Fibroblast of lung (primary cell): ENCODE measurements at places on chromosomes 13 and 19. TPM values are rescaled to one million over a fixed set of nuclear protein-coding genes. Genes with fewer than 3 reads are reported as not detected.

FAM216B gene
- not detected in 2 replicates for polyA plus RNA-seq

GRCh38 chr19:31261019-31261602 lies 88.1 kb downstream of the TSHZ3 start:
- H3K36me3 ChIP-seq = no peaks in the 10 kb centered on the region
- peak overlapping the region; percentile 3 for H3K4me3 ChIP-seq
- DNase-seq = no peak
- H3K27me3 ChIP-seq = no peaks in the 10 kb centered on the region
- H3K27ac ChIP-seq = no peak overlapping the region

GRCh38 chr13:75685239-75685697 lies 49.1 kb downstream of the LMO7 start:
- H3K36me3 ChIP-seq = no peaks in the 10 kb centered on the region
- H3K4me1 ChIP-seq = peaks cover 15% of the 10 kb centered on the region
- no peaks in the 10 kb centered on the region for H3K27me3 ChIP-seq
- H3K27ac ChIP-seq = peak overlapping the region; percentile 4
- no peak overlapping the region for H3K4me3 ChIP-seq

ZNF208 gene
- polyA plus RNA-seq = 0.09 and 0.34 TPM in 2 replicates

DNA sequence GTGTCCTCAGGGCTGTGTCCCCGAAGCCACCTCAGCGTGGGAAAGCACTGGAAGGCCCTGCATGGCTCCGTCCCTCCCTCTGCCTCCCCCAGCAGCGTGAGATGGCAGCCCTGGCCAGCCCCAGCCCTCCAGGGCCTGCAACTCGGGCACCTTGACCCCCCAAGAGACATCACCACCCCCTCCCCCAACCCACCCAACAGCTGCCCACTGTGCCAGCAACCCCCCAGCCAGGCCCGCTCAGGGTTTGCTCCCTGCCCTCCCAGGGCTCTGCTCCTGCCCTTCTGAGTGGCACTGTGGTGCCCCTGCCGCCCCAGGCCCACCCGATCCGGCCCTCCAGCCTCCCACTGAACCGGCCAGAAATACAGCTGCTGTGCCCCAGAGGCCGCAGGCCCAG lies 1.5 kb upstream of the ASPDH start:
- H3K27me3 ChIP-seq = no peaks in the 10 kb centered on the region
- no peaks in the 10 kb centered on the region for H3K4me1 ChIP-seq
- no peaks in the 10 kb centered on the region for H3K36me3 ChIP-seq
- H3K27ac ChIP-seq = no peak overlapping the region
- H3K4me3 ChIP-seq = no peak overlapping the region
- DNase-seq = no peak

- H3K4me3 ChIP-seq = no peak overlapping the region
- H3K36me3 ChIP-seq = no peaks in the 10 kb centered on the region
- H3K4me1 ChIP-seq = peaks cover 6% of the 10 kb centered on the region
Measured at GRCh38 chr13:35887115-35887666, 244.0 kb downstream of the DCLK1 start.
